Renal cortical epithelial cell (primary cell): ENCODE measurements at places on chromosomes 5 and 9.

DNA sequence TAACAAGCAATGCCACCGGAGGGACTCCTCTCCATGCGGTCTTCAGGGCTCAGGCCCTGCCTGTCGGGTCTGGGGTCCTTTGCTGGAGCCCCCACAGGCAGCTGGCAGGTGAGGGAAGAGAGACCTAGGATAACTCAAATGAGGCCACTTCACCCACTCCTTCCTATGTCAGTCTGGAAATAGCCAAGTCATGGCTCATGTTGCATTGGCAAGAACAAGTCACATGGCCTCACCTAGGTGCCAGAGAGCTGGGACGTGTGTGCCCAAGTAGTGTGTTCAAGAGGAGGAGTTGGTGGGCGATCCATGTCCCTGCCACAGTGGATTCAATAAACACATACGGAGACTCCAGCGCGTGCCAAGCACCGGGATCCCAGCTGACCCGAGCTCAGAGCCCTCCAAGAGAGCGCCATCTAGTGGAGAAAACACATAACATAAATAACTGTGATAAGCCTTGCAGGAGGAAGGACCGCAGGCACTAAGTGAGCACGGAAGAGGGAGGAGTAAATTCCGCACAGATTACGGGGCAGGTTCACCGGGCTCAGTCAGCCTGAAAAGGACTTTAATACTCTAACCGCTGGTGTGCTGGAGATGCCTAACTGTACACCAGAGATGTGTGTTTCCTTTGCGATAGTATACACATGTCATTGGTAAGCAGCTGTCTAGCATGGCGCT is 580.8 kb downstream of the CCDC171 start:
- peak; percentile 87 for DNase-seq

DNA sequence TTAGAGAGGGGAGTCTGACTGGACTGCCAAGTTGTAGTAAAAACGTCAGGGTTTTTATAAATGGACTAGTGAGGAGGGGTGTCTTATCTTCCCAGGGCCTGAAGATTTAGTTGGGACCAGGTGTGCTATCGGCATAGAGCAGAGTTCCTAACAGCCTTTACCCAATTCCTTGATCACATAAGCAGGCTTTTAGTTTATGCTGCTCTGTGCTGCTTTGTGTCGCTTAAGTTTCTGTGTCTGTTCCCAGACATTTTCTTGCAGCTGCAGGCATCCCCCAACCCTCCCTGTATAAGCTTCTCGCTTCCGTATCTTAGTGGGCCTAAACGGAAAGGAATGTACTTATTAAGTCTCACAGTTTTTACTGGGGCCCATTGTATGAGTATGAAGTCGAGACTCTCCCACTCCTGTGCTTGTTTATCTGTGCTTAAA is 2.6 kb upstream of the SMC5 start:
- DNase-seq = peak; percentile 37

DNA sequence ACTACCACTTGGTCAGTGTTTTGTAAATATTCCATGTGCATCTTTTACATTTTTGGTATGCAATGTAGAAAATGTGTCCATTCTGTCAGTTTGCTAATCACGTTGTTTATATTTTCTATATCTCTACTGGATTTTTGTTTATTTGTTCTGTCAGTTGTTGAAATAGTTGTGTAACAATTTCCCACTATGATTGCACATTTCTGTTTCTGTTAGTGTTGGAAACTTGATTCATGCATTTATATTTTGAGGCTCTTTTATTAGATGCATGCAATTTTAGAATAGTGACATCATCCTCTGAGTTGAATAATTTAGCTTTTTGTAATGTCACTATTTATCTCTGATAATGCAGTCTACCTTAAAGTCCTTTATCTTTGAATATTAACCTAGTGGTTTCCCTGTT is 25.8 kb upstream of the LECT2 start:
- DNase-seq = no peak

DNA sequence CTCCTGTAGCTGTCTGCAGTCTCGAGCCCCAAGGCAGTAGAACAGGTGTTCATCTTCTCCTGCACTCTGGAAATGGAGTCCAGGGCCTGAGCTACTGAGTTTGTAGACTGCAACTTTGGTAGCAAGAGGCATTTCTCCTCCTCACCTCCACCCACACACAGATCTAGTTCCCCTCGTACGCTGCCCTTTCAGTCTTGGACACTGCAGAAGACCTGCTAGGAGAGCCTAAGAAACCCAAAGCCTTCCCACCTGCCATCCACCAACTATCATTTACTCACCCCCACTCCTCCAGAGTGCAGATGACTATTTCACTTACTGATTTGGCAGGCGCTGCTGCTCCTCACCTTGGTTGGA is 59.0 kb downstream of the KCNIP1 start:
- DNase-seq = no peak

DNA sequence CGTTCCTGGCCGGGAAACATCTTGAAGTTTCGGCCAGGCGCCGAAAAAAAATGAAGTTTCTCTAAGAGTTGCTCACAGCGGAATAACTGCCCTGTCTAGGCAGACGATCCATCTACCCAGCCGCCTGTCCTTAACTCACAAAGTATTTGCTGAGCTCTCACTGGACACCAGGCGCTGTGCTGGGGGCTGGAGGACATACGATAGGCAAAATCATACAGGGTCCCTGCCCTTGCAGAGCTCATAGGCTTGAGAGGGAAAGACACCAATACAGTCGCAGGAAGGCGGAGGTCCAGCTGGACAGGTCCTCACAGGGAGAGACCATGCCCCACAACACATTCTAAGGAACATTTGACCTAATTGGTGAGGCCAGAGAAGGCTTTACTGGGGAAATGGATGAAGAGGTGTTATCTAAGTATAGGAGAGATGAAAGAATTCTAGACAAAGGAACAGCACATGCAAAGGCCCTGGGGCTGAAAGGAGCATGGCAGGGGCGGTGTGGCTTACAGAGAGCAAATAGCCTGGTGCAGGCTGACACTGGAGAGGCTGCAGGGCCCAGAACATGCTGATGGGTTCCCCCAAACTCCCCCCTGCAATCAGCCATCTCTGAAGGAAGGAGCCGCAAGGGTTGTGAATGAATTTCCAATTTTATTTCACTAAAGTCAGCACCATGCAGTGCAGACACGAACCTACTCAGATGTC is 2.0 kb upstream of the MXD3 start:
- no peak for DNase-seq

GRCh38 chr5:107592515-107592914 is 78.2 kb downstream of the EFNA5 start:
- no peak for DNase-seq

DNA sequence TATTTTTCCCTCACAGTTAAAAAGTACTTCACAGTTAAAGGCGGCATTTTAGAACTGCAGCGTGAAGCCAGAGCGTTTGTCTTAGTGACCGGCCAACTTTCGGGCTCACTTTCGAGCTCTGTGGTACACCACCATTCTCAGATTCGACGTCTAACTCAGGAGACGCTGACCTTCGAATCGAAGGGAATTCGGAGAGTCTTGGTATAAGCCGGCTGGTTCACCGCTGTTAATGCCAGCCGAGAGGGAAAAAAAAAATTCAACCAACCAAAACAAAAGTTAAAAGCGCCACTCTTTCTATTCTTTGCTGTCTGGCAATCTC is 544 bp upstream of the SNX24 start:
- DNase-seq = no peak

DNA sequence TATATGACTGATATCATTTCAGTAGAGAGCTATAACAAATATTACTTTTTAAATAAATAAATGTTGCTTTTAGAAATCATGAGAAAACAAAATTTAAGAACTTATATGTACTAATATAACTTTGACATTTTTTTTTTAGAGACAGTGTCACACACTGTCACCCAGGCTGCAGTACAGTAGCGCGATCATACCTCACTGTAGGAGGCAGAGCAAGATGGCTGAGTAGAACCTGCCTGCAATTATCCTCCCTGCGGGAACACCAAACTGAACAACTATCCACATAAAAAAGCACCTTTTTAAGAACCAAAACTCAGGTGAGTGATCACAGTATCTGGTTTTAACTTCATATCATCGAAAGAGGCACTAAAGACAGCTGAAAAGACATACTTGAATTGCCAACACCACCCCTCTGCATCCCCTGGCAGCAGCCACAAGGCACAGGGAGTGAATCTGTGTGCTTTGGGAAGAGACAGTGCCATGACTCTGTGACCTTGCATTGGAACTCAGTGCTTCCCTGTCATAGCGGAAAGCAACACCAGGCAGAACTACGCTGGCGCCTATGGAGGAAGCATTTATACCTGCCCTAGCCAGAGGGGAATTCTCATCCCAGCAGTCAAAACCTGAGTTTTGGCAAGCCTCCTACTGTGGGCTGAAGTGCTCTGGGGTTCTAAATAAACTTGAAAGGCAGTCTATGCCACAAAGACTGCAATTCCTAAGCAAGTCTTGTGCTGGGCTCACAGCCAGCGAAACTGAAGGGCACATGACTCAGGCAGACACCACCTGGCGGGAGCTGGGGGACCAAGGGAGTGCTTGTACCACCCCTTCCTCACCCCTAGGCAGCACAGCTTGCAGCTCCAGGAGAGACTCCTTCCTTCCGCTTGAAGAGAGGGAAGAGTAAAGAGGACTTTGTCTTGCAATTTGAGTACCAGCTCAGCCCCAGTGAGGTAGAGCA is 142.7 kb downstream of the FBXL17 start:
- no peak for DNase-seq

- no peak for DNase-seq
Observed at GRCh38 chr9:18705796-18706392, 231.9 kb downstream of the ADAMTSL1 start.

DNA sequence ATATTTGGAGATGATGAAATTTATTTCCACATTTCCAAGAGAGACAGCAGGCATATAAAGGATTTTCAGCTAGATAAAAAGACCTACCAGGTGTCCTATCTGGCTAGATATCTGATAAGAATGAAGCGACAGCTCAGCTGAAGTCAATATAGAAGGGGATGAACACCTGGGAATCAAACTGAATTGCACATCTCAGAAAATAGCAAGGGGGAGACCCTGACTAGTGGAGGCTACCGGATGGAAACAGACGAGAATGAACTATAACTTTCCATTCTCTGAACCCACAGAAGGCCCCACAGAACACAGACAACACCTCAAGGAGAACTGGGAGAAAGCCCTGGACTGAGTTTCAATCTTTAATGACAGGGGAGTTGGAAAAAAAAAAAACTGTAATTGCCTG is 51.1 kb downstream of the CPLANE1 start:
- no peak for DNase-seq
